NCI-H1417 (cell line): ENCODE measurements at places on chromosomes 5 and 9.
A peak's percentile ranks its signal among the peaks of the same experiment; 100 is the strongest.

- no peak for DNase-seq
Observed at GRCh38 chr9:109409773-109410397, 88.2 kb downstream of the PTPN3 start.

DNA sequence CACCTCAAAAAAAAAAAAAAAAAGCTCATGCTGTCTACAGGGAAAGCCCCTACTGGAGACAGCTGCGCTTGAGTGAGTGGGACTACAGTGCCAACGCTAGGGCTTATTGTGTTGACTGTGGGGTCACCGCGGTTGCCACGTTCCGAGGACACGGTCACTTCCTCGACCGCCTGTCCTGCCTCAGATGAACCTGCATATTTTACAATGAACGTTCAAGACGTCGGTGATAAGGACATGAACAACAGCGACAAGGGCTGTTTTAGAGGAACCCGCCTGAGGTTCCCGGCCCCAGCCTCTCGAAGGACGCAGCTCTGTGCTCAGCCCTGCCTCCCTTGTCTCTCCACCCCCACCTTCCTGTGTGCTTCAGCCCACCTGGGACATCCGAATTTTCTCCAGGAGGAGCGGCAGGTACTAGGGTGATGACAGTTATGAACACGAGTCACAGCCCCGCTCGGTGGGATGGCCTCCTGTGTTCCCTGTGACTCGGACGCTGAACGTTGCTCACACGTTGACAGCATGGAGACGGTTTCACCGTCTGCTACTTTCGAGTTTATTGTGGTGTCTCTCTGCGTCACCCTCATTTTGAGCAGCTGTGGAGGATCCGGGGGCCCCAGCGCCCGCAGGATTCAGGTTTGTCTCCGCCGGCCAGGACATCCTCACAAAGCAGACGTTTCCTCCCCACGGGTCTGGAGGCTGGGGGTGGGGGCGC lies 11.3 kb upstream of the DIPK1B start:
- DNase-seq, result no peak

GRCh38 chr9:134131471-134132207 lies 4.2 kb upstream of the WDR5 start:
- DNase-seq, result no peak

GRCh38 chr9:71515107-71515506 lies 253.2 kb downstream of the CEMIP2 start:
- no peak for DNase-seq

GRCh38 chr5:62001640-62002039 lies 304.4 kb upstream of the KIF2A start:
- no peak for DNase-seq

DNA sequence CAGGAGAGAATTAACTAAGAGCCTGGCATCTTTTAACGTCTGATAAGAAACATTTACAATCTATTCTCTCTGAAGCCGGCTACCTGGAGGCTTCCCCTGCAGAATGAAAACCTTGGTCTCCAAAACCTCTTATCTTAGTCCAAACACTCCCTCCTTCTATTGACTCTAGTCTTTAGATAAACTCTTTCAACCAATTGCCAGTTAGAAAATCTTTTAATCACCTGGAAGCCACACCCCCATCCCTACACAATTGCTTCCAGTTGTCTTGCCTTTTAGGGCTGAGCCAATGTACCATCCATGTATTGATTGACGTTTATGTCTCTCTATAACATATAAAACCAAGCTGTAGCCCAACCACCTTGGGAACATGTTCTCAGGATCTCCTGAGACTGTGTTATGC lies 1343.1 kb upstream of the C9orf72 start:
- DNase-seq, result no peak

DNA sequence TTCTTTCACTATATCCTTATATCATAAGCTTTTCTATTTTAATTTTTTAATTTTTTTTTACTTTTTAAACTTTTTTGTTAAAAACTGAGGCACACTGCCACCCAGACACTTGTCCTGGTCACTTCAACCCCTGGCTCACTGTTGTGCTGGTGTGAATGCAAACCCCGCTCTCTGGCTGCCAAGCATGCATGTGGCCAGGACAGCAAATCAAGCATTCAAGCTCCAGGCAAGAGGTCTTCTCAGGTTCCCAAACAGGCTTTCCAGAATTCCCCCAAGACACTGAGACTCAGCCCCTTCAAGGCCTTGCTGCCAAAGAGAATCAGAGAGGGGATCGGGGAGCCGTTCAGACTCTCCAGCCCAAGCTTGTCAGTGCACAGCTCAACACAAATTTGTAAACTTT lies 139.9 kb downstream of the FANCC start:
- DNase-seq, result no peak

DNA sequence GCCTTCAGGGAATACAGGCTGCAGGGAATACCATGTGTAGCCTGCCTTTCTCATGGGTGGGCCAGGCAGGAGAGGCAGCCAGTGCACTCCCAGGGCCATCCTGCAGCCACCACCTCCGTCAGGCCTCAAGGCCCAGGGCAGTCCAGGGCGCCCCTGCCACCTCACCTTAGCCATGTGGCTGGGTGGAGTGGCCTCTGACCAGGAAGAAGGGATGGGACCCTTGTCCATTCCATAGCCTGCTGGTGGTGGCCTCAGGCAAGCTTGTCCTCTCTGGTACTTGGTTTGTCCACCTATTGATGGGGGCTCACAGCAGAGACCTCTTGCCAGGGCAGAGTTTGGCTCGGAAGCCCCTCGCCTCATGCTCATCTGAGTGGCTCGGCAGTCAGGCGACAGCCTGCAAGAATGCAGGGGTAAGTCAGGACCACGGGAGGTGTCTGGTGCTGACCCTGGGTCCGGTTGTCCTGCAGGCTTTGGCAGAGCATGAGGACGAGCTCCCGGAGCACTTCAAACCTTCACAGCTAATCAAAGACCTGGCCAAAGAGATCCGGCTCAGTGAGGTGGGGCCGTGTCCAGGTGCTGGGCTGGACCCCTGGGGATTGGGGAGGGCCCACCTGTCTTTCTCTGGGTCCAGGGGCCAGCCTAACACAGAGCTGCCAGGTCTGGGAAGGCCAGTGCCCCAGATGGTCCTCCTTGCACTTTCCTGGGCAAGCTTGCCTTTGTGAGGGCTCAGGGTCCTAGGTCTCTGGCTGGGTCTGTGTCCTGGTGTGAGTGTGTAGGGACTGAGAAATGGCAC lies 82.9 kb downstream of the PHF2 start:
- DNase-seq, result no peak

DNA sequence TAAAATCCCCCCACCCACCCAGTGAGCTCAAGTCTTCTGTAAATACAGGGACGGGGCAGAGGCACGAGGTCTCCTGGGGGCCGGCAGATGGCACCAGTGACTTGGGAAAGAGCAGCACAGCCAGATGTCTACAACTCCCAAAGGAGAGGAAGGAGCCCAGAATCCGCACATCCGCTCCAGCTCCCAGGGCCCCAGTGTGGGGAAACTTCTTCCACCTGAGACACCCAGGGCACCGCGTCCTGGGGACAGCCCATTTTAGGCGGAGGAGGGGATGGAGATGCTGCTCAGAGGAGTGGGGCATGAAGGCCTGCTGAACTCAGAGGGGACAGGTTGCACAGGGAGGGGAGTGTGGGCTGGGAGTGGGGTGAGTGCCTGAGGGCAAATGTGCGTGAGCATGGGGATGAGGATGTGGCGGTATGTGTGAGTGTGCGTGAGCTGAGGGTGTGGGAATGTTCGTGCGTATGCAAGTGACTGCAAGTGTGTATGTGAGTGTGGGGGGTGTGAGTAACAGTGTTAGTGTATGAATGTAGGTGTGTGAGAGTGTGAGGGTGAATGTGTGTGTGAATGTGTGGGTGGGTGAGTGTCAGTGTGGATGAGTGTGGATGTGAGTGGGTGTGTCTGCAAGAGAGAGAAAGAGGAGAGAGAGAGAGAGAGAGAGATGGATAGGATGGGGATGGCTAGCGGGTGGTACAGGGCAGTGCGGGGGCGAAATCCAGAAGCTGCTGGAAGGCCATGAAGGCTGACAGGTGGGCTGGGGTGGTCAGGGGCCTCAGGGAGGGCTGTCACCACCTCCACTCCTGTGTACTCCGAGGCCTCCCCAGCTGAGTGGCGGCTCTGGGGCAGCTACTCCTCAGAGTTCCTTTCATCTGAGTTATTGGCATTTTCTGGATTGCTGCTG lies 63.5 kb downstream of the DUSP1 start:
- peak; percentile 23 for DNase-seq

GRCh38 chr5:106584268-106584667 lies 1086.5 kb downstream of the EFNA5 start:
- no peak for DNase-seq

- DNase-seq, result no peak
Observed at GRCh38 chr5:99030906-99031440, 102.2 kb upstream of the CHD1 start.

DNA sequence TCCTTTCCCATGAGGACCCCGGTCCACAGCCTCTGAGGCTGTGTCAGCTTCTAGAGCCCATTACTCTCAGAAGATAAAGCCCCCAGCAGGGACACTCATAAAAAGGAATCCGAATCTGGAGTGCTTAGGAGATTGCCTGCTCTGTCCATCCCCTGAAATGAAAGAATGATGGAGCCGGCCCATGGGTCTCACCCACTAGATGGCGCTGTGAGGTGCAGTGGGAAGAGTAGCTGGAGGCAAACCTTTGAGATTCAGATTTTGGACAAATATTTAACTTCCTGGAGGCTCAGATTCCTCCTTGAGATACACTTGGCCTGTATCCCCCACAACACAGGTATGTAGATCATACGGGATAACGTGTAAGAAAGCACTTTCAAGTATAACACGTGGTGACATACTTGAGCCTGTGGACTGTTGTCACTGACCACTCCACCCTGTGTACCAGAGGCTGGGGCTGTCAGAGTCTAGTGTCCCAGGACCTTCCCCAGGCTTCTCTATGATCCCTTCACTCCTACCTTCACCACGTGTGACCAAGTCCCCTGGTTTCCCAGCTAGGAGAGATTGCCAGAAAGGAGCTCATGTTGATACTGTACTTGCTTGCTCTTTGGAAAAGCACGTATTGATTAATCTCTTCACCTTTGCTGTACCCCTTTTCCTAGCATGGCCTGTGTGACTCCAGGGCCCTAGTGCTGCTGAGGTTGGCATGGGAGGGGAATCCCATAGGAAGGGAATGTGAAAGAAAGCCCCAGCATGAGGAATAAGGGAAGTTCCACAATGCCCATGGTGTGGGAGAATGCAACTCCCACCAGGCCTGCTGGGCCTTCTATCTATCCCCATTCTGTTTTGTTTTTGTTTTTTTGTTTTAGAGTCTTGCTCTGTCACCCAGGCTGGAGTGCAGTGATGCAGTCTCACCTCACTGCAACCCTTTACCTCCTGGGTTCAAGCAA lies 32.1 kb downstream of the TRMO start:
- no peak for DNase-seq

DNA sequence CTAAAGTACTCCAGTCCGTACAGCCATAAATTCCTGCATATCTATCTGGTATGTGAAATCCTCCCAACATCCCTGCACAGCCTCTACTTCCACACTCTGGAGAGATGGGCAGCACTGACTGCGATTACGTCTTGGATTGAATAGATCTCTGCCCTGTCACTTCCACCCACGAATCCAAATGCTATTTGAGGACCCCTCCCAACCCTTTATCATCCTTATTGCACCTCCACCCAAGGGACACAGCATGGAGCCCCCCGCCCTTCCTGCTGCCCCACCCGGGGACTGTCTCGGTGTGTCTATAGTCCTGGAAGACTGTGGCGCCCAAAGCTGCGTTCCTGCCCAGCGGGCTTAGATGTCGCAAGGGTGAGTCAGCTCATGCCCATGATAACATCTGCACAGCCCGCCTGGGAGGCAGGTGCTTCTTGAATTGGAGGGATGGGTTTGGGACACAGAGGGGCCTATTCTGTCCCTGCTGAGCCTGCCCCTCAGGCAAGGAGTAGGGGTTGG lies 105.7 kb upstream of the HAND1 start:
- no peak for DNase-seq

GRCh38 chr5:1842004-1842819 lies 40.5 kb downstream of the IRX4 start:
- DNase-seq, result peak; percentile 75

- no peak for DNase-seq
Observed at GRCh38 chr9:33196736-33197135, 29.6 kb upstream of the B4GALT1 start.

DNA sequence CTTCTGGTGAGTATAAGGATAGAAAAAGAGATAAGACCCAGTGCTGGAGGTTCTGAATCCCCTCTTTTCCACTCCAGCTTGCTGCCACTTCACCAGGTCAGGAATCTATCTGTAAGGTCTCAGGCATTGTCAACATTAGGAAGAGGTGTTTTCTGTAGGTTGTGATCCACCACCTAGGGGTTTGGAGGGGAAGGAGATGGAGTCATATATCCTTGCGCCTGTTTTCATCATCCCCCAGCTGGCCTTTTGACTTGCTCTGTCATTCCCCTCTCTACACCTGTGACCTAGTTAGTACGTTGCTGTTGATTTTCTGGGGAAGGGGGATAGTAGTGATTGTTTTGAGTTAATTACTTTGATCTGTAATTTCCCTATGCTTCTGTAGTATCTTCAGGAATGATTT lies 20.5 kb downstream of the SPINK5 start:
- DNase-seq, result no peak

DNA sequence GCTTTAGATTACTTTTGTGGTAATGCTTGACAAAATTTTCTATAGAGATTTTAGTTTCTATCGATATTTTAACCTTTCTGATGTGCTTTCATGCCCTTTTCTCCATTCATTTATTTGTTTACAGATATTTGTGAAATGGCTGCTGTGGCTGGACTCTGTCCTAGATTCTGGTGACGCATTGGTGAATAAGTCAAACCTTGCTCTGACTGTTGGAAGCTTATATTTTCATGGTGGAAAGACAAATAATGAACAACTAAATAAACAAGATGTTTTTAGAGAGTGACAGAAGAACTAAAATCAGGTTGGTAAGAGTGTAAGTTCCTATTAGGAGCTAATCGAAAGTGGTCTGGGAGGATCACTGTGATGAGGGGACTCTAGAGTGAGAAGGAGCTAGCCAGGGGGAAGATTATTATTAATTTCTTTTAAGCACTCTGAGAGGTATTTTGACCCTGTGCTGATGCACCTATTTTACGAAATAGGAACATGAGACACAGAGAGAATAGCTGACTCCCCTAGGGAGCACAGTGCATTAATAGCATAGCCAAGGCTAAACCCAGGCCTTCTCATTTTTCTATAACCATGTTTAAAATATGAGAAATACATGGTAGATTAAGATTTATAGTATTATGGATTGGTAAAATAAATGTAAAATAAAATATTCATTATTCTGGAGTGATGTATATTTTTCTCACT lies 411.9 kb upstream of the ARRDC3 start:
- no peak for DNase-seq
